ENCODE measurements at places on chromosomes 16 and 17.
A peak's percentile ranks its signal among the peaks of the same experiment; 100 is the strongest.

- no peak for DNase-seq
Observed at GRCh38 chr16:71337631-71338030, 20.9 kb upstream of the CALB2 start.

DNA sequence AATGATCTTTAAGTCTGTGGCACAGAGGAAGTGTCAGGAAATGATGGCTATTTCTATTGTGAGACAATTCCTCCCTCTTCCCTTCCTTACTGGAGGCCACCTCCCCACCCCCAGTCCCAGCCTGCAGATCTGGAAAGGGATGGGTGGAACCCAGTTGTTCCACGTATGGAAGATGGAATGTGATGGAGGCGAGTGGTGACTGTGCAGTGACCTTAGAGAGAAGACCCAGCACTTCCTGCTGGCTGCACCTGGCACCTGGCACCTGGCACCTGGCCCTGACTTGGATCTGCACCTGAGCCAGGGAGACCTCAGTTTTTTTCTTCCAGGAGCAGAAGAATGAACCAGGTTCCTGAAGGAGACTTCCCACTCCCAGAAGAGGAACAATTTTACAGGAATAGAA, 33.0 kb upstream of the TMC5 start:
- DNase-seq: no peak

GRCh38 chr16:2150418-2151187, 2.2 kb downstream of the RAB26 start:
- DNase-seq: no peak

- DNase-seq: no peak
Observed at GRCh38 chr17:56177361-56177760, 24.1 kb downstream of the ANKFN1 start.

DNA sequence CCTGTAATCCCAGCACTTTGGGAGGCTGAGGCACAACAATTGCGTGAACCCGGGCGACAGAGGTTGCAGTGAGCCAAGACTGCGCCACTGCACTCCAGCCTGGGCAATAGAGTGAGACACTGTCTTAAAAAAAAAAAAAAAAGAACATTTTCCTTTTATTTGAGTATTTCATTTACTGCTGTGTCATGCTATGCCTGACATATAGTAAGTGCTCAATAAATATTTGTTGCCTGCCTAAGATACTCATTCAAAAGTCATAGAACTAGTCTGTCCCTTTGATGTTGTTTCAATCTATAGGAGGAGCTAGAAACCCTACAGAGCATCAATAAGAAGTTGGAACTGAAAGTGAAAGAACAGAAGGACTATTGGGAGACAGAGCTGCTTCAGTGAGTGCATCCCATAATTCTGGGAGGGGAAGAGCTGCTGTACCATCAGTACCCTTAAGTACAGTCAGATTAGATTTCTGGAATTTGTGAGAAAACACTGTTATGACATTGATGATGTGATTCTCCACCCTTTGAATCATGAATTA, 20.0 kb downstream of the CALCOCO2 start:
- DNase-seq: no peak

GRCh38 chr17:79576333-79576732, 34.5 kb downstream of the RBFOX3 start:
- no peak for DNase-seq

DNA sequence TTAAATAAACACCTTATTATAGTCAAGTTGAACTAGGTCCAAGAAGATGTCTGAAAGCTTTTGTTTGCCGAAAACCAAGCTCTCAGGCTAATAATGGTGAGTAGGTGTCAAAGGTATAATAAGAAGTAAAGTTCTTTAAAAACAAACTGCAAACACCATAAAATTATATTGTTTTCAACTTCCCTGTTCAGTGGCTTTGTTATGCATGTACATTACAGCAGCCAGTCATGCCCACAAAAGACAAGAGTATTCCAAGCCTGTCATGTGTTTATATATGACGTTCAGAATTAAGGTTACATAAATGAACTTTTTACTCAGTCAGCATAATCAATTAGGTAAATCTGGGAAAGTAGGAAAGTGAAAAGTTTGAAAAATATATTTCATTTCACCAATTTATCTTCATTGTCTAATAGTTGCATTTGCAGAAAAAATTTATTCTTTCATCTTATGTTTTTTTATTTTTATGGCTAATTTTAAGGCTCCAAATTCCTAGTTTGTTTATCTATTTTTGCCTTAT, 928.7 kb upstream of the SOX9 start:
- no peak for DNase-seq

DNA sequence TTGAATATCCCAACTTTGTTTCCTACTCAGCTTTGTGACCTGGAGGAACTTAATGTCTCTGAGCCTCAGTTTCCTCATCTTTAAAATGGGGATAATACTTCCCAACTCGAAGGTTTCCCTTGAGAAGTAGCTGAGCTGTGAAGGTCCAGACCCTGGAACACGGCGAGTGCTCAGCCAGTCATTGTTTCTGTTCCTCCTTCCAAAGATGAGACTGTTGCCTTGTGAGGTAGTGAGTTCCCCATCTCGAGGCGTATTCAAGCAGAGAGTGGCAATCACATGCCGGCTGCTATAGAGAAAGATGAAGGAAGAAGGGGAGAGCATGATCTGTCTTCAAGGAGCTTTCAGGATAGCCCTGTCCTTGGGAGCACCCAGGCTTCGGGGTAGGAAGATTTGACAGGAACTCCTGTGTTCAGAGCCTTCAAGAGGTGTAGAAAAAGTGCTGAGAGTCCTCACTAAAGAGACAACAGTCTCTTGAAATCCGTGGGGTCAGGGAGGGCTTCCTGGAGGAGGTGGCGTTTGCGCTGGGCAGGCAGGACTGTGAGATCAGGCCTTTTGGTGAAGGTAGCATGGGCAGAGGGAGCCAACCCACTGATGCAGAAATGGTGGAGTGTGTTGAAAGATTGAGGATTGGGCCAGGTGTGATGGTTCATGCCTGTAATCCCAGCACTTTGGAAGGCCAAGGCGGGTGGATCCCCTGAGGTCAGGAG, 27.2 kb downstream of the SPNS2 start:
- no peak for DNase-seq

DNA sequence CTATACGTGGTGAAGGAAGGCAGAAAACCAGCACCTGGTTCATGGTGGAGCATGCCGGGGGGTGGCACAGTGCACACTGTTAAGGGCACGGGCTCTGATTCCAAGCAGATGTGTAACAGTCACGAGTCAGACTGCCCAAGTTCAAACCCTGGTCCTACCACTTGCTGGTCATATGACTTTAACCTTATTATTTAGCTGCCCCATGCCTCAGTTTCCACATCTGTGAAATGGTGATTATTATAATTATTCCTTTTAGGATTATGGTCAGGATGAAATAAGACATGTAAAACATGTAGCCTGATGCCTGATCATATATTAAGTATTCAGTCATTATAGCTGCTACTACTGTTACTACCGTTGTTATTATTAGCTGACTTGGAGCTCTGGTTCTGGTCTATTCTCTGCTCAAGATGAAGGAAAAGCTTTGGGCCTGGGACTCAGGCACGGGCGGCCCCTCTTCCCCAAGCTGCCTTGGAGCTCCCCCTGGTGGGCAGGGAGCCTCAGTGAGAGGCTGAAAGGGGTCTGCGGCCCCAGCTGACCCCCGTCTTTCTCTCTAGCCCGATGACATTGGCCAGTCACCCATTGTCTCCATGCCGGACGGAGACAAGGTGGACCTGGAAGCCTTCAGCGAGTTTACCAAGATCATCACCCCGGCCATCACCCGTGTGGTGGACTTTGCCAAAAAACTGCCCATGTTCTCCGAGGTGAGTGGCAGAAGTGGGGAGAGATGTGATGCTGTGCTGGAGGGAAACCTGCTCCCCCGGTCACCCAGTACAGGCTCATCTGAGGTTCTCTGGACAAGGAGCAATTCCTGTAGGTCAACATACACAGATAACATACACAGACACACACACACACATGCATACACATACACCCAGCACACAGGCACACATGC, 14.0 kb downstream of the NR1D1 start:
- DNase-seq: peak; percentile 63

GRCh38 chr17:8949061-8949661, 16.3 kb downstream of the PIK3R5 start:
- DNase-seq: no peak

DNA sequence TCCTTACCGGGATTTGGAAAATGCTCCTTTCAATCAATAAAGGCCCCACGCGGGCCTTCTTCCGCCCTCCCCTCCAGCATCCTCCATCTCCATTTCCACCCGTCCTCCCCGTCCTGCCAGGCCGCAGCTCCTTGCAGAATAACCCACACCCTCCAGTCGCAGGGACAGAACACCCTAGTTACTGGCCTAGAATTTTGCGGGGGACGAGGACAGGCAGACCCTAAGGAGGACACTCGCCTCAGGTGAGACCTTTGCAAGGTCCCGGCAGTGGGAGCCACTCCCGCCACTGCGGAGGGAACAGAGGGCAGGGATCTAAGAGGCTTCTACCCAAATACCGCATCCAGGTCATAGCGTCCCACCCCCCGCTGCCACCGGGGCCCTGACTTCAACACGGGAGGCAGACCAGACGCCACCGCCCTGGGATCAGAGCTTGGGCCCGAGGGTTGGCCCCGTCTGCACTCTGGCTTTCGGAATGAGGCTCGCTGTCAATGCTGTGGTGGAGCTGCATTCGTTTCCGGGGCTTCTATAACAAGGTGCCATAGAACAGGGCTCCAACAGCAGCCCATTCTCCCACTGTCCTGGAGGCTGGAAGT, 26.8 kb downstream of the SLC25A10 start:
- DNase-seq: no peak

DNA sequence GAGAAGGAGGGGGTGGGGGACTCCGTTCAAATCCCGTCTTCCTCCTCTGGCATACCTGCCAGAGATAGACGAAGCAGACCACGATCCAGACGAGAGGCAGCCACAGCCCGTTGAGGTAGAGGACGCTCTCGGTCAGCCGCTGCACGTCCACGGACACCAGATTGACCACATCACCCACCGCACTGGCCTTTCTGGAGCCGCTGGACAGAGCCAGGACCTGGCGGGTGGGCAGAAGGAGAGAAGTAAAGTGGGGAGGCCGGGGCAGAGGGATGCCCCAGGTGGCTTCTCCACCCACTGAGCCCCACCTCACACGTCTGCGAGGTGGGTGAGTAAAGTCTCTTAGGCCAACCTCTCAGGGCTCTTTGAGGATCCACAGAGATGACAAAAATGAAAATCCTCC, 25.3 kb downstream of the ABCC6 start:
- DNase-seq: no peak

GRCh38 chr16:88534638-88535190, 35.5 kb upstream of the ZC3H18 start:
- peak; percentile 42 for DNase-seq

DNA sequence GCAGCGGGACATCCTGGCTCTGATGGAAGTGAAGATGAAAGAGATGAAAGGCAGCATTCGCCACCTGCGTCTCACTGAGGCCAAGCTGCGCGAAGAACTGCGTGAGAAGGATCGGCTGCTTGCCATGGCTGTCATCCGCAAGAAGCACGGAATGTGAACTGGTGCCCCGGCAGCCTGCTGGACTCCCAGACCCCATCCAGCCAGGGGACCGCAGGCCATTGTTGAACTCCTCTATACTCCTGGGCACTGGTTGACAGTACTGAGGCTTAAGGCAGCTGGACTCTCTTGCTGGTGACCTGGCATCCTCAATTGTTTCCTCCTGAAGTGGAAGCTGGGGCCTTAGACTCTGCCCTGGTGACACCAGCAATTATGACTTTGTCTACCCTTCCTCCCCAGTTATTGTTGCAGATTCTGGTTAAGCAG, 1.2 kb downstream of the THAP11 start:
- no peak for DNase-seq

DNA sequence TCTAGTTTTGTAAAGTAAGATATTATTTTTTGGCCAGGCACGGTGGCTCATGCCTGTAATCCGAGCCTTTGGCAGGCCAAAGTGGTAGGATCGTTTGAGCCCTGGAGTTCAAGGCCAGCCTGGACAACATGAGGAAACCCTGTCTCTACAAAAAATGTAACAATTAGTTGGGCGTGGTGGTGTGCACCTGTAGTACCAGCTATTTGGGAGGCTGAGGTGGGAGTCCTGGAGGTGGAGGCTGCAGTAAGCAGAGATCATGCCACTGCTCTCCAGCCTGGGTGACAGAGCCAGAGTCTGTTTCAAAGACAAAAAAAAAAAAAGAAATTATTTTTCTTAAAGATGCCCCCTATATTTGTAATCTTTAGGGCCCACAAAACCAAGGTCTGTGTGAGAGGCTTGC, 16.0 kb upstream of the RHOT1 start:
- DNase-seq: no peak

DNA sequence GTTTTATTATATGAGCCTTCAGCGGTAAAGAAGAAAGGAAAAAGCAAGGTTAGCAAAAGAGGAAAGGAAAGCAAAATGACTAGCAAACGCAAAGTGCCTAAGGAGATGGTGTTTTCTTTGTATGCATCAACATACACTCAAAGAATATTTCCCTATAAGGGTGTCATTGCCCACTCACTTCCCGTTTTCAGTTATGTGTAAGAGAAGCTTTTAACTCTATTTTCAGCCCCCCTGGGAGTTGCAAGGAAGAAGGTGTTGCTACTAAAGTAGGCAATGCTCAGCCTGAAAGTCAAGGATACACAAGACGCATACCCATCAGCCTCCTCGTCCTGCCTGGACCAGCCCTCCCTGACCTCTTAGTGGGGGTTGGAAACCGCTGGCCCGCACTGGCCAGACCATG, 267.7 kb upstream of the ZFHX3 start:
- no peak for DNase-seq

GRCh38 chr17:16304830-16305229, 48.4 kb downstream of the CENPV start:
- DNase-seq: no peak

- DNase-seq: no peak
Observed at GRCh38 chr17:83175119-83175821, 95.9 kb downstream of the METRNL start.

- DNase-seq: no peak
Observed at GRCh38 chr16:50371936-50372595, 3.3 kb upstream of the BRD7 start.

DNA sequence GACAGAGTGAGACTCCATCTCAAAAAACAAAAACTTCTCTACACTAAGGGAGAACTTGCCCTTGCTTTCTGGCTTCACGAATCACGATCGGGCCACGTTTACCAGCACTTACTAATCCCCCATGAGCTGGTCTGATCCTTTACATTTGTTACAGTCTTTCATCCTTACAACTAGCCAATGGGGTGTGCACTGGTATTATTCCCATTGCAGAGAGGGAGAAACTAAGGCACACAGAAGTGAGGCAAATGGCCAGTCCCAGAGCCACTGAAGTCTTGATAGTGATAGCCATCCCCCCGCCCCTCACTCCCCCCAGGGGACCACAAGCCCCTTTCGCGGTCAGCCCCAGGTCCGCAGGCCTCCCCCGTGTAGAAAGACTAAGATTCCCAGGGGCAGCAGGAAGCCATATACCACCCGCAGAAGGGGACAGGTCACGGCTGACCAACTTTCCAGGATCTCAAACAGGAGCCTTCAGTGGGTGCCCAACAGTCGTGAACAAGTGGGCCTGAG, 868 bp downstream of the NATD1 start:
- no peak for DNase-seq

Measured in CD4-positive, alpha-beta T cell treated with Interleukin-4 for 1 hour (primary cell).